ENCODE measurements at places on chromosomes 2 and 18.

GRCh38 chr18:336713-337112 lies 68.9 kb upstream of the THOC1 start:
- DNase-seq = no peak

DNA sequence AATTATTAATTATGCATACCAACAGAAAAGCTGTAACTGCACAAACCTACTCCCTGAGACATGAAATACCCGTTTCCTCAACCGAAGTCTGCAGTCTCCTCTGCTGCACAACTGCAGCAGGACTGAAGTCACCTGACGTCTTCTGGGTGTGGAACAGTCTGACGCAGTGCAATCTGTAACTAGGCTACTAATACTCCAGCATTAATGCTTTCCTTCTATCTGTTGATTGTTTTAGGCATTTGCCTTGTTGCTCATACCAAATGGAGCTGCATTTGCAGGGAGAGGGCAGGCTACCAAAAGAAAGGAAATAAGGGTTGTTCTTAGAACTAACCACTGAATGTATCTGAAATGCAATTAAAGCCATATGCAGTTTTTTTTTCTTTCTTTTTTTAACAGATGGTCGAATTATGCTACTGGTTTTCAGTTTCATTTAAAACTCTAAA lies 40.1 kb downstream of the RTN4 start:
- peak; percentile 48 for DNase-seq

- no peak for DNase-seq
These were observed 193.8 kb downstream of the PAX3 start for GRCh38 chr2:222105046-222105445.

DNA sequence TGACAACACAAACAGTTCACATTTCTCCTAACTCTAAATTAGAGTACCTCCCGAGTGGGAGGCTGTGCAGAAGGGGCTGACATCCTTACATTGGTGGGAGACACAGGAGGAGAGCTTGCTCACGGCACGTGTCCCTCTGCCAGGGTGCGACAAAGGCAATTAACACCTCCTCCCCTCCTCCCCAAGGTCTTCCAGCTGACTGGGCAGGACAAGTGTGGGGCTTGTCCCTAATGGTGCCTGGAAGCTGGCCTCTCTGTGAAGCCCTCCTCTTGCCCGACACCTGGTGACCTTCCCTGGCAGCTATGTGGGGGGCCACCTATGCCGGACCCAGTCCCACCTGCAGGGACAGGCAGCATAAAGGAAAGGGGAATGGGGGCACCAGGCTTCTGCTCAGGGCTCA lies 57.0 kb downstream of the FAM168B start:
- DNase-seq = no peak
